ENCODE measurements at places on chromosomes 3 and 15.

GRCh38 chr15:35137190-35137574, 52.1 kb upstream of the NANOGP8 start:
- DNase-seq: no peak

- no peak for DNase-seq
These were observed 131.0 kb upstream of the PLXNA1 start for GRCh38 chr3:126851934-126852333.

DNA sequence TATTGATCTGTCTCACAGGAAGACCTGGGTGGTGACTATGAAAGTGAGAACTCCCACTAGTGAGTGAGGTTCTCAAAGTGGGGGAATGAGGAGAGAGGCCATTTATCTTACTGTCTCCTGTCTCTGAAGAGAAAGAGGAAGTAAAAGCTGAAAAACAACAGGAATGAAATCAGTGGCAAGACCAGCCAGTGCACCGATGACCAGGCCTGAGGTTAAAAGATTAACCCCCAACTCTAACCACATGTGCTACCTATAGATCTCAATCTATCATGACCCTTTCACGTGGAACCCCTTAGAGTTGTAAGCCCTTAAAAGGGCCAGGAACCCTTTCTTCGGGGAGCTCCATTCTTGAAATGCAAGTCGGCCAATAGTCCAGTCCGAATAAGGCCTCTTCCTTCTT, 239.3 kb upstream of the CNTN6 start:
- no peak for DNase-seq

- no peak for DNase-seq
These were observed 44.0 kb downstream of the PLSCR2 start for GRCh38 chr3:146425341-146425740.

- DNase-seq: no peak
These were observed 12.2 kb upstream of the RBMS3 start for GRCh38 chr3:29268651-29269050.

DNA sequence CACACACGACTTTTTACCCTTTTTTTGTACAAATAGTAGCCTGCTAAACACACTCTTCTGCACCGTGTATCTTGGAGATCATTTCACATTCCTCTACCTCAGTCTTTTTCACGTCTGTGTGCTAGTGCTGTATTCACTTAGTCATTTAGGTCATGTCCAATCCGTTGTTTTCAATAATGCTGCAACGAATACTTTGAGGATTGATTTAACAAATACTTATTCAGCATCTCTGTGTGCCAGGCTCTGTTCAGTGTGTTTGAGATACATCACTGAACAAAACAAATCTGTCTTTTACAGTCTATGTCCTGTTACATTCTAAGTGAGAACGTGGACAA, 882 bp downstream of the JMJD7 start:
- no peak for DNase-seq

DNA sequence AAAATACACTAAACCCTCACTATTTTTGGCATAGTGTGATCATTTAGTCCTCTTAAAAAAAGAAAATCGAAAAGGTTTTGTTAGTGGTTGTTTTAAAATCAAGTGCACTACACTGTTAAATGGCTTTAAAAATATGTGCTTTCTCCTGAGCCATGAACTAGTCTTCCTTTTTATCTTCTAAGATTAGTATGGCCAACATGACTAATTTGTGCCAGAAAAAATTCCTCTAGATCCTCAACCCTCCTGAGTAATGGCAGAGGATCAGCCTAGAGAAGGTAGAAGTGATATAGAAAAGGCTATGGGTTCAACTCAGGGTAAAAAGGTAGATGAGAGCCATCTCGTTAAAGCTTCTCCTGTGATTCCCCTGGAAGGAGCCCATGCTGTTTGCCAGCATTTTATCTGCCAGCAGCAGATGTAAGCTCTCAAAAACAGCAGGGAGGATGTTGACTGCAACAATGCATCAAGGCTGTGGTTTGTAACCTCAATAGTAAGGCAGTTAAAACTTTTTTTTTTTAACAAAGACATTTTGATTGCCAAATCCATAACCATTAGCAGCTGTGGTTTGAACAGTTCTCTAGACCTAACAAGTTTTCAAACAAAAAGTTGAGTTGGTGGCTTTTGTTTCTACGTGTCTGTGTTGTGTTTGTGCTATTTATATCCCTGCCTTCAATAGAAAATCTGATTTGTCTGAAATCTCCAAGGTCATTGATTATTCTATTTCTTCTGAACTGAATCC, 30.2 kb upstream of the ZNF609 start:
- no peak for DNase-seq

DNA sequence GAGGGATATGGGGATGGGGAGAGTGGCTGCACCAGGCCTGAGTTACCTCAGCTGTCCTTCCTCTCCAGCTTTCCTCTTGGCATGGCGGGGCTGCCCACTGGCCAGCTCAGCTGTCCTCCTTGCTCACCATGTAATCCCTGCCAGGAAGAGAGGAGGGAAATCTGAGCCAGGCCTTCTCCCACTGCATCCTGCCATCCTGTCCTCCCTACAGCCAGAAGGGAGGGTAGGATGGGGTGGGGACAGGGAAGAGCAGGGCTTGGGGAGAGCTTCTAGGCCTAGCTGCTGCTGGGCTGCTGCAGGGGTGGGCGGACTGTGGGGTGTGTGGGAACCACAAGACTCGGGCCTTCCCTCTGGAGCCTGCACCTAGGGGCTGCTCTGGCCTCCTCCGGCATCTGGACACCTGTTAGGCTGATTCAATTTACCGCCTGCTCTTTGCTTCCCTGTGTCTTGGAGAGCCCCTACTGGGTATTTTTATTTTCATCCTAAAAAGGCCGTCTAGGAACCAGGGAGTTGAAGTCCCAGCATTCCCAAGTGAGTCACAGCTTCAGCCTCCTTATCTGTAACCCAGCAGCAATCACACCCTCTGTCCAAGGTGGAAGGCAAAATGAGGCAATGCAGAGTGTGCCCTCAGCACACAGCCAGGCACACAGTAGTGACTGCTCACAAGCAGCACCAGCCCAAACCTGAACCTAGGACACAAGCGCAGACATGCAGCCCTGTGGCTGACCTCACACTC, 13.1 kb upstream of the KY start:
- no peak for DNase-seq

- peak; percentile 45 for DNase-seq
These were observed 322.8 kb downstream of the ZNF621 start for GRCh38 chr3:40847551-40847992.

DNA sequence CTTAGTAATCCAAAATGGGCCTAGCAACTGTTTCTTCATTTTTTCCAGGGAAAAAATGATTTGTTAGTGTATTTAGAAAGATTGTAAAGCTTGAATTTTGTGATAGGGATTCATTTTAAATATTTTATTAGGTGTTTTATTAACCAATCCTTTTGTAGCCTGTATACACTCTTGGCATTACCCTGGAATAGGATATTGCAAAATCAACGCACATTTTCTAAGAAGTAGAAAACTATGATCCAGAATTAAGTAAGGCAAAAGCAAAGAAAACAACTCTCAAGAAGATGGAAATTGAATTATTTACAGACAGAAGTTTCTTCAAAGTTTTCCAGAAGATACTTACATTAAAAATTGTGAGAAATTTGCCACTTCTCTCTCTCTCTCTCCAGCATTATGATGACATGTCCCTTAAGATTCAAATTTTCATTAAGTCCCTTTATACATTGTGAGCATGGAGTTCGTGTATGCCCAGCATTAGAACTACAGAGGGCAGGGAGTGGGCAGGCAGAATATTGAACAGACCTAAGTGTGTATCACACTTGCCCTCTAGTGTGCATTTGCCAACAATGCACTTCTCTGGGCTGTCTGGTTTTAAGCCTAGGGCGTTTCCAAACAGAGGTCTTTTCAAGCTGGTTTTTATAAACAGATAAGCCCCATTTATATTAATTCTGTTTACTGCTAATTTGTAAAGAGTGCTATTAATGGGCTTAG, 28.5 kb upstream of the CMSS1 start:
- peak; percentile 50 for DNase-seq

DNA sequence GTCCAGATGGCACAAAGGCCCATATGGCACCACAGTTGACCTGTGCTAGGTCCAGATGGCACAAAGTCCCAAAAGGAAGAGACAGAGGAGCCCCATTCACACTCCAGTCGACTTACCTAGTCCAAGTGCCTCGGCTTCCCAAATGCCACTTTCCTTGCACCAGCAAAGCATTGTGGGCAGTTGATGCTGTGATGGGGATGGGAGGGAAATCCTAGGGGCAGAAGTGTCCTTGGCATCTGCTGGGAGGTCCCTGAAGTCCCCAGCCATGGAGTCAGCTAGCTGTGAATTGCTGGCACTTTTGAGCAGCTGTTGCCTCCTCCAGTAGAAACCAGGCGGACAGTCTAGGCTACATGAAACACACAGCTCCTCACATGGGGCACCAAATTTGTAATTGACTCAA, 60.3 kb upstream of the SIAH2 start:
- DNase-seq: no peak

DNA sequence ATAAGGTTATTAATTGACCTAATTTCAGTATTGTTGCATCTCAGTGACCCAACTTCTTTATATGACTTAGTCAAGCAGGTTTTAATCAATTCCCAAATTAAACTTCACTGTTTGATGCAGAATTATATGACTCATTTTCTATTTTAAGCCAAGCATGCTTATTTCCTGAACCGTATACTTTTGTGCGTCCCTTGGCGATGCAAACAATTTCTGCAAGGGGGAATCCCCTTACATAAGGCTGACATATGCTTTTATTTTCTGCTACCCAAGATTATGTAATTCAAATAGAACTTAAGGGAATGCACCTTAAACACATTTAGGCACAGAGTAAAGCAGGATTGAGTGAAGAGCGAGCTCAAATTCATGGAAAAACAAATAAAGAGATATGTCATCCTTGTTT, 303.9 kb downstream of the PDCD6IP start:
- no peak for DNase-seq

GRCh38 chr3:166029507-166029906, 192.3 kb upstream of the BCHE start:
- DNase-seq: no peak

GRCh38 chr3:180252683-180253082, 215.9 kb upstream of the PEX5L start:
- no peak for DNase-seq

- no peak for DNase-seq
These were observed 145.9 kb upstream of the AGTR1 start for GRCh38 chr3:148551767-148552260.

- DNase-seq: no peak
These were observed 217.1 kb upstream of the KCNMB2 start for GRCh38 chr3:178318941-178319816.

DNA sequence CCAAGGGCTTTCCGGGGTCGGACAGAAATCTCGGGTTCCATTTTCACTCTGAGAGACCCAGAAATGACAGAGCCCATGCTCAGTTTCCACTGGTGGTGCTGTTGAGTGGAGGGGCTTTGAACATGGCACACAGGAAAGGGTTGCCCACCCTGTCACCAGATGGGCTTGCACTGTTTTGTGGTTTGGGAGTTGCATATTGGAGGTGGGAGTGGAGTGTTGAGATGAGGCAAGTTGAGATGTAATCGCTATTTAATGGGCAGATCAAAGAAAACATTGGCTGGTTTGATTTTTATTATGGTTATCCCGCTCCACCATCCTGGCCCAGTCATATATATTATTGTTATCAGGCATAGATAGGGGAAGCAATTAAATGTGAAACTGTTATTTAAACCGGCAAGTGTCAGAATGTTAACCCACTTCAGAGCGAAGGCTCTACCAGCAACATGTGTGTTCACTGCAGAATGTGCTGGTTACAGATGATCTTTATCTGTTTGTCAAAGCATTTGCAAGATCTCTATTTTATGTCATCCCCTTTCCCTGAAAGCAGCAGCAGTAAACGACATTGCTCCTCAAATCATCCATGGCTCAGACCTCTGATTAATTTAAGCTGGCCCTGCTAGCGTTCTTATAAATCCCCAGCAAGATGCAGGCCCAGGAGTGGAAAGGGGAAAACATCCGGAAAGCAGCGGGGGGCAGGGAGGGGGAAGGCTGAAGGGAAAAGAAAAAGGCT, 58.3 kb upstream of the TSEN2 start:
- DNase-seq: no peak

- no peak for DNase-seq
These were observed 1.7 kb upstream of the SLC2A2 start for GRCh38 chr3:171028025-171028778.

GRCh38 chr15:57596301-57596855, 4.7 kb downstream of the MYZAP start:
- no peak for DNase-seq

DNA sequence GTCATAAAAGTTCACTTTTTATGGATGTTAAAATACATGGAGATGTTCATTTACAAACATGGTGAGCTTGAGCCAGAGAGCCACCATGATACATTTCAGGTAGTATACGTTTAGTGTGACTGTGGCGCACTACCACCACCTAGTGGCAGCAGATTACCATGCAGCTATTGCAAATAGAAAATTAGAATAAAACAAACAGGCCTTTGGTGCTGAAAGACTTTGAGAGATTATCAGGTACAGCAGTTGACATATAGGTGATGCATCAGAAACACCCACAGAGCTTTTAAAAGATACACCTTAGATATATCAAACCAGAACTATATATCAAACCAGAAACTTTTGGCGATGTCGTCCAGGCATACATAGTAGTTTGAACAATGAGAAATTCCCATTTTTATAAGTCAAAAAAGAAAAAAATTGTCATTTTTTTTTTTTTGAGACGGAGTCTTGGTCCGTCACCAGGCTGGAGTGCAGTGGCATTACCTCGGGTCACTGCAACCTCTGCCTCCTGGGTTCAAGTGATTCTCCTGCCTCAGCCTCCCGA, 42.0 kb upstream of the ICE2 start:
- DNase-seq: peak; percentile 42

DNA sequence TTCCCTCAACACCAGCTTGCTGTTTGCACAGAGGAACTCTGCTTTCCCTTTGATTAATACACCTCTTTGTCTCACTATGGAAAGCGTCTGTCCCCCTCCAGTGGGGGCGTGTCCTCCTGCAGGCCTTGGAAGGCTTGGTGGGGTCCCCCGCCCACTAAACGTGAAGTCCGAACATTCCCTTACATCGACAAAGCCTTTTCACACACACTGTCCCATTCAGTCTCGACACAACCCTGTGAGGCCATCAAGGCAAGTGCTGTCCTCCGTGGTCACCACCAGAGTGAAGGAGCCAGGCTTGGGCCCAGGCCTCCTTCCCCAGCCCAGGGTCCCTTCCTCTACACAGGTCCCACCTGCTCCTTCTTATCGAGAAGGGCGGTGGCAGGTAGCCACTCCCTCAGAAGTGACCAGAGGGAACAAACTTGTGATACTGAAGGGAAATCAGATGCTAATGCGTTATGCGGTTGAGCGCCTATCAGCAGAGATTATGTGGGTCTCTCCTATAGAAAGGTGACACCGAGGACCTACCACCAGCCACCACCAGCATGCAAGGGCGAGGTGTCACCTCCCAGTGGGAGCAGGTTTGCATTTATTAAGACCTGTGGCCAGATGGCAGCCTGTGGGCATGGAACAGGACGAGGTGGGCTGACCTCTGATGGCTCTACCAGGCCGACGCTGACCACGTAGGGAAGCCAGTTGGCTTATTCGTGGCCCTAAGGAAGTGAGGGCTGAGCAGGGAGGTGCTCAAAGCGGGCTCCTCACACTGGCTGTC, 6.6 kb downstream of the NRROS start:
- DNase-seq: no peak

DNA sequence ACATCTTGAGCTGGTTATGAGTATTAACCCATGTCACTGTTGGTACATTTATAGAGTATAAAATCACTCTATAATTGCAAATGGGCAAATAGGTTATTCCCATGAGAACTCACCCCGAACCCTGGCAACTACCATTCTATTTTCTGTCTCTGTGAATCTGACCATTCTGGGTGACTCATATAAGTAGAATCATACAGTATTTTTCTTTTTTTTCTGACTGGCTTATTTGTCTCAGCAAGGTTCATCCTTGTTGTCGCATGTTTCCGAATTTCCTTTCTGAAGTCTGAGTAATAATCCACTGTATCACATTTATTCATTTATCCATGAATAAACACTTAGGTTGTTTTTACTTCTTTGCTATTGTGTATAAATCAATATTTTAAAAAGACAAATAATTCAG, 59.9 kb upstream of the CHRM5 start:
- no peak for DNase-seq

Measured in glomerular endothelial cell (primary cell).